AG09319 (cell line): ENCODE measurements at places on chromosomes 5 and 9.

- no peak for DNase-seq
Measured at GRCh38 chr5:61496860-61497259, 164.8 kb downstream of the ZSWIM6 start.

DNA sequence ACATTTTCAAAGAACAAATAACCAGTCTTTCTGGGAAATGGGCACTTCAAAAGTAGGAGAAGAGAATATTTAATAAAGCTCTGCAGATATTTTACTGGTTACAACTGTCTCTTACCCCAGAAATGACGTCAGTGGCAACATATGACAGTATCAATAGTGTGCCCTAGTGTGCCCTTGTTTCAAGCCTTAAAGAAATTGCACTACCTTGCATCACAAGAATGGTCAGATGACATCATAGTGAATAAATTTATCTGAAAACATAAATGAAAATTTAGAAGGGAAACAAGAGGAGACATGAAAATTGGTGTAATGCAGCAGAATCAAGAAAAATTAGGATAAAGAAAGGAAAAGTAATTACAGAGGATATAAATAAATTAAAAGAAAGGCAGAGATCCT, 176.7 kb downstream of the GNAQ start:
- DNase-seq: no peak

GRCh38 chr5:53350368-53350767, 130.1 kb upstream of the FST start:
- no peak for DNase-seq

DNA sequence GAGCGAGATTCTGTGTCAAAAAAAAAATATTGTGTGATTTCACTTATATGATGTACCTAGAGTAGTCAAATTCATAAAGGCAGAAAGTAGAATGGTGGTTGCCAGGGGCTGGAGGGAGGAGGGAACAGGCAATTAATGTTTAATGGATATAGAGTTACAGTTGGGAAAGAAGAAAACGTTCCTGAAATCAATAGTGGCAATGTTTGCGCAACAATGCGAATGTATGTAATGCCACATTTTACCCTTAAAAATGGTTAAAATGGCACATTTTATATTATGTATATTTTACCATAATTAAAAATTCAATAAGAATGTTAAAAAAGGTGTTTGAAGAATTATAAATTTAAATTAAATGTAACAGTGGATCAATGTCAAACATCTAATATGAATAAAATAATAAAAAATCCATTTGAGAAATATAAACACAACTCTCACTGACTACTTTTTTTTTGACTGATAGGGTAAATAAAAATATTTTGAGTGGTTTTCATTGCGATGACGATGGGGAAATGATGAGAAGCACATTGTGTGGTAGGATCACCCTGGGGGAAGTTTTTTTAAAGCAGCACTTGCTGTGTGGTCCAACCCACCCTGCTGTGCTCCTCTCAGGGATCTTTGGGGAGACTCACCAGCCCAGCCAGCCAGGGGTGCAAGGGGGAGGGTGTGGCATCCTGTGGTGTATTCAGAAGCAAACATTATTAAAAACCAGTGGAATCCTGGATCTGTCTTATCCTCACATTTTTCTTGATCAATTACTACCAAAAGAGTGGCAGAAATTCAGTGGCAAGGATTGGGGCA, 4.3 kb downstream of the FYB1 start:
- DNase-seq: no peak

DNA sequence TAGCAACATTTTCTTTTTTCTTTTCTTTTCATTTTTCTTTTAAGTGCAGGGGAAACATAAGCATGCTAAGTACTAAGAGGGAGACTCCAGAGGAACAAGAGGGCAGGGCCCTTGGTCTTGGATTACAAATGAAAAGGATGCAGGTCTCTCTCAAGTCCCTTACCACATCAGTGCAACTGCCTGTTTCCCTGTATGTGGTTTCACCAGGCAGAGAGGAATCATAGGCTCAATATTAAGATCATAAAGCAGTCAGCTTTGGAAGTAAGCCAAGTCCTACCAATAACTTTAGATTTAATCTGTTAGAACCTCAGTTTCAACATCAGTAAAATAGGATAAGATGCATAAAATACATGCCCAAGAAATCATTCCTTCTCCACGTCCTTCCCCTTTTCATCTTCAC, 422.7 kb upstream of the PAPPA start:
- no peak for DNase-seq

GRCh38 chr5:149141957-149142851, 911 bp downstream of the ABLIM3 start:
- DNase-seq: no peak

DNA sequence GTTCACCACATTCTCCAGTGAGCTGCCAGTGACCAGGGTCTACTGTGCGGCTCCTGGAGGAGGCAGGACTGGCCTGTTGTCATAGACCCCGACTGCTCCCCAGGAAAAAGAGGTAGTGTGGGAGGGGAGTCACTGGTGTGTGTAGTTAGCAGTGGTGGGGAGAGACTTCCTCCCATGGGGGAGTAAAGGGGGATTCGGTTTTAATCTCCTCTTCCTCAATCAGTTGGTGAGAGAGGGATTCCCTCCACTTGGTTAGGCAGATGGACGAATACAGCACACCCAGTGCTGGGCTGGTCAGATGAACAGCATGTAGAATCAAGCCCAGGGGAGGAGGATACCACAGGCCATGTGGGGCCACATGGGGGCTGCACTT, 207.6 kb upstream of the S1PR3 start:
- DNase-seq: no peak

- no peak for DNase-seq
Measured at GRCh38 chr9:6128030-6128429, 87.6 kb upstream of the IL33 start.

DNA sequence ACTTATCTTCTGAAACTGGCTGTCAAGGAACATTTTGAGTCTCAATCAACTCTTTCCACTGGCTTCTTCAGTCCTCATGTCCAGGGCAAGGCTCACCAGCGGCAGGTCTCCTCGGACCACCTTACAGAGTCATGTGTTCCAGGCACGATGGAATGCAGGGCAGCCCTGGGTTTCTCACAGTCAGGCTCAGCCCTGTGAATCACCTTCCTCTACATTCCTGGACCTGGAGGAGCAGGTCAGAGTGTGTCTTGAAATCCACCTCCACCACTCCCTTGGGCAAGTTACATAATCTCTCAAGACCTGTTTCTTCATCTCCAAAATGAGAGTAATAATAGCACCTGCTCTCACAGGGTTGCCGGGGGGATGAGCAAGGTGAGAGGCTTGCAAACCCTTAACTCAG, 16.0 kb downstream of the ENC1 start:
- no peak for DNase-seq

GRCh38 chr5:44495280-44495679, 106.1 kb upstream of the FGF10 start:
- DNase-seq: no peak

DNA sequence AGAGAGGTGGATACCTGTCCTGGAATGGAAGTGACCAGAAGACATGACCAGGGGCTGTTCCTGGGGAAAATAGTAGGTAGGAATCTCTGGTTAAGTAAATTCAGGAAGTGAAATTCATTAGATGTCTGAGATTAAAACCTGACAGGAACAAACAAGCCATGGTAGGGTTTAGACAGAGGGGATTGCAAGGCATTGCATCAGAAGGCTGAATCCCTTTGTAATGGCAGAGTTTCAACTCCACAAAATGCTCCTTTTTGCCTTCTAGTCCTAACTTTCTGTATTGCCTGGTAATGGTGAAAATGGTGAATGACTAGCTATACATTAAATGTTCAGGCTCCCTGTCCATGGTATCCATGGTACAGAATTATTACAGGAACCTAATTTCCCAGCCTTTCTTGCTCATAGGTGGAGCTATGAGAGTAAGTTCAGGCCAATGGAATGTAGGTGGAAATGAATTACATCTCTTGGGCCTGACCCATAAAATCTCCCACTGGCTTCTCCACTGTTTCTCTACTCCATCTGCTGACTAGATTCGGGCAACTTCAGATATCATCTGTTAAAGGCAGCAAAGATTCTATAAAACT, 113.4 kb upstream of the CNTLN start:
- DNase-seq: no peak

DNA sequence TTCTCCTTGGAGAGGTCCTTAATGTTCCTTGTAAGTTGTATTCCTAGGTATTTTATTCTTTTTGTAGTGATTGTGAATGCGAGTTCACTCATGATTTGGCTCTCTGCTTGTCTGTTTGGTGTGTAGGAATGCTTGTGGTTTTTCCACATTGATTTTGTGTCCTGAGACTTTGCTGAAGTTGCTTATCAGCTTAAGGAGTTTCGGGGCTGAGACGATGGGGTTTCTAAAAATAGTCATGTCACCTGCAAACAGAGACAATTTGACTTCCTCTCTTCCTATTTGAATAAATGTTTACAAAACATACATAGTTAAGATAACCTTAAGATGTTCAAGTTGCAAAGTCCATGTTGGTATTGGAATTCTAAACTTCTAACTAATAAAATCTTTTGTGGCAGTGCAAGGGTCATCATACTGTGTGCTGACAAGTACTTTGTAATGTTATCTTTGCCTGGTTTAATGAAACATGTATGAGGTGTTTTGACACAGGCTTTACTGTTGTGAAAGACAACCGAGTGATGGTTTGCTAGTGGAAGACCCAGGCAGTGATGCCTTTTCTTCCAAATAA, 286.2 kb downstream of the MRPS30 start:
- DNase-seq: no peak

- no peak for DNase-seq
Measured at GRCh38 chr9:123318202-123318601, 37.8 kb upstream of the CRB2 start.

- DNase-seq: peak; percentile 19
Measured at GRCh38 chr5:139863855-139864558, 68.4 kb downstream of the PSD2 start.

DNA sequence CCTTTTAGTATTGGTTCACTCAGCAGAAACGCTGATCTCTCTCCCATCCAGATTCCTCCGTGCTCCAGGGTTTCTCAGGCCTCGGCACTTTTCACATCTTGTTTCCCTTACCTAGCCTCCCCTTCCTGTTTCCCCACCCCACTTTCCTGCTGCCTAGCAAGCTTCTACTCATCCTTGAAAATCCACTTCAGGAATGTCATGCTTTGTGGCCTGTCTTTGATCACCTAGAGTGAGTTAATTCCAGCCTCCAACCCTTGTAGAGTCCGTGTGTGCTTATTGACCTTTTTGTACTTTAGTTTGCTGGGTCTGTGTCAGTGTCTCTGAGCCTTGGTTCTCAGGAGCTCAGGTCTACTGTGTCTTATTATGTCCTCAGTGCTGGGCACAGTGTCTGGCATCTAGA, 116.6 kb downstream of the AOPEP start:
- DNase-seq: no peak

- DNase-seq: no peak
Measured at GRCh38 chr5:159593518-159594073, 263.3 kb upstream of the IL12B start.

- no peak for DNase-seq
Measured at GRCh38 chr9:3903273-3903672, 377.5 kb upstream of the RFX3 start.

DNA sequence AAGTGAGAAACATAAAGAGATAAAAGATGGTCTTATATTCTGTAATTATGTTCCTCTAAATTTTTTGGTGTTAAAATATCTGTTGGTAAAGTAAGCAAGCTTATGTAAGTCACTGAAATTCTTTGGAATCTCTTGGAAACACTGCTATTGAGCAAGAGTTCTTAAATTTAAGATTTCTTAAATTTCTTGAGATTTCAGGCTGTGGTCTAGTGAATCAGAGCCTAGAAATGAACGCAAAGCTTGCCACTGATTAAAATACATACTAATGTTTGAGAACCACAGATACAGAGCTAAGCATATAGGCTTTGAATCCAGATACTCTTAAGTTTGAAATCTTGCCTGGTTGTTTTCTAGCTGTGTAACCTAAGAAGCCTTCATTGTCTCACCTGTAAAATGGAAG, 133.4 kb downstream of the TRPM3 start:
- peak; percentile 61 for DNase-seq

- peak; percentile 75 for DNase-seq
Measured at GRCh38 chr5:123116058-123116457, 27.0 kb downstream of the PRDM6 start.

DNA sequence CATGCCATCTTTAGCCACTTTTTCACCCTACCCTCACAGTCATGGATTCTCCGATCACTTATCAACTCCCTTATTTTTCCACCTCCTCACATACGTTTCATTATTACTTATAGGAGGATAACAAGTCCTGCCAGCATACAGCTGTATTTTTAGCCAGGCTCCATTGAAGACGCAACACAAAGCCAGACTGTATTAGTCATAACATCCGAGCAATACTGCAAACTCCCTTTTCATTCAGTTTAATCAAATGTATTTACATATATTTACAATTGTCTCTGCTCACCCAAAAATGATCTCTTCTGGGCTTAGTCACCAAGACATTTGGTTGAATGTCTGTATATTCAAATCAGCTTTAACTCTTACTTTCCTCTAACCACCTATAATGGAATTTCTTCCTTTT, 126.4 kb upstream of the PRLR start:
- DNase-seq: no peak

DNA sequence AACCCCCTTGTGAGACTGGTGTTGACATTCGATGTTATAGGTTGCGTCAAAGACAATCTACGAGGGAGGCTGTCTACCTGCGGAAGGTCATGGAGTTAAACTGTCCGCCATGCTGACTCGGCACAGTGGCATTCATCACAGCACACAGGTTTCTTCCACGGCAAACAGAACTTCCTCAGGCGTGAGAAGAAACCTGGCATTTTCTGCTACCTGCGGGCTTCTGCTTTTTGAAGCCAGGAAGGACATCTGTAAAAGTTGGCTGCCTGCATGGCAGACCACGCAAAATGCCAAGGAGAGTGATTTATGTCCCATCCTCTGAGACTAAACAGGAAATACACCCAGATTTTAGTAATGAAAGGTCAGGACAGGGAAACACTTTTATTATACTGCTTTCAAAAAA, 809.8 kb upstream of the NUDT12 start:
- DNase-seq: no peak

DNA sequence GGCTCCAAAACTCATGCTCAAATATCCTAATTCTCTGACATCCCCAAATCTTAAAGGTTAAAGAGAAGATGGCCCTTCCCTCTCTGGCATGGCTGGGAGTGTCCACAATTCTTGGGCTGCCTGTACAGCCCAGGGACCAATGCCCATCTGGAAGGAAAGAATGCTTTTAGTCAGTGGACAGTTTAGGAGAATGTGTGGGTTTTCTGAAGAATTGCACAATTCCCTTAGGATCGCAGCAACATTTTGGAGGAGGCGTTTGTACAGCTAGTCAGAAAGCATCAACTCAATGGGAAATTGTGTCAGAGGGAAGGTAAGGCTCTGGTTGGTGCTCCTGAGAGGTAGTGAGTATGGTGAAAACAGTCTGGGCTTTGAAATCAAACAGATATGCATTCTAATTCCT, 15.0 kb downstream of the FAM193B start:
- peak; percentile 65 for DNase-seq

DNA sequence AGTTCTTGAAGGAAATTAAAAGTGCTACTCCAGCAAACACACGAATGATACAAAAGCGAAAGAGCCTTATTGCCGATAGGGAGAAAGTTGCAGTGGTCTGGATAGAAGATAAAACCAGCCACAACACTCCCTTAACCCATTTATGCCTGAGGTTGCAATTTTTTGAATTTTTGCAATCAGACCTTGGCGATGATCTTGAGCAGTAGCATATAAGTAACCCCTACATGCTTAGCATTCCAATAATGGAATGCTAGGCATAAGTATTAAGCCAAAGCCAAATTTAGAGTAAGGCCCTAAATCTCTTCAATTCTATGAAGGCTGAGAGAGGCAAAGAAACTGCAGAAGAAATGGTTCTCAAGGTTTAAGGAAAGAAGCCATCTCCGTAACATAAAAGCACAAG, 153.5 kb downstream of the SLC28A3 start:
- no peak for DNase-seq
